ENCODE measurements at places on chromosomes 12 and 14.

DNA sequence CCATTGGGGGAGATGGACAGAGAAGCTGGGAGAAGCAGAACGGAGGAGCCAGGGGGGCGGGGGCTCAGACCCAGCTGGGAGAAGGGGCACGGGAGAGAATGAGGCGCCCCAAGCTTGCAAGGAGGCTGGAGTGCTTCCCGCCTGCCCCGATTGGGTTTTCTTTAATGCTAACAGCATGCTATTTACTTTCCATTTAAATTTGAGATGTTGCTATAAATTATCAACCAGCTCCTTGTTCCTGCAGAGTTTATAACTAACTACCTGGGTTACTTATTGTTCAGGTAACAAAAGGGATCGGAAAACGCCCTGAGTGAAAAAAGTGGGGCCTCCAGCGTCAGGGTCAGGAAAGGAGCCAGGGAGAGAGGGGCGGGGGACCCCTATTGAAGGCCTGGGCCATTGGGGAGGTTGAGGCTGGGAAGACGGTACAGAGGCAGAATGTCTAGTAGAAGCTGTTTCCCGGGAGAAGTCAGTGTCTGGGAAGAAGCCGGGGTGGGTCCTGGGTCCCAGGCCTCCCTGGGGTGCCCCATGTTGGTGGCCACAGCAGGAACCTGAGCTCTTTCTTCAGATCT is 2.5 kb downstream of the HNF1A start:
- no peak for DNase-seq

GRCh38 chr12:50786498-50787231 is 22.8 kb downstream of the ATF1 start:
- DNase-seq: no peak

DNA sequence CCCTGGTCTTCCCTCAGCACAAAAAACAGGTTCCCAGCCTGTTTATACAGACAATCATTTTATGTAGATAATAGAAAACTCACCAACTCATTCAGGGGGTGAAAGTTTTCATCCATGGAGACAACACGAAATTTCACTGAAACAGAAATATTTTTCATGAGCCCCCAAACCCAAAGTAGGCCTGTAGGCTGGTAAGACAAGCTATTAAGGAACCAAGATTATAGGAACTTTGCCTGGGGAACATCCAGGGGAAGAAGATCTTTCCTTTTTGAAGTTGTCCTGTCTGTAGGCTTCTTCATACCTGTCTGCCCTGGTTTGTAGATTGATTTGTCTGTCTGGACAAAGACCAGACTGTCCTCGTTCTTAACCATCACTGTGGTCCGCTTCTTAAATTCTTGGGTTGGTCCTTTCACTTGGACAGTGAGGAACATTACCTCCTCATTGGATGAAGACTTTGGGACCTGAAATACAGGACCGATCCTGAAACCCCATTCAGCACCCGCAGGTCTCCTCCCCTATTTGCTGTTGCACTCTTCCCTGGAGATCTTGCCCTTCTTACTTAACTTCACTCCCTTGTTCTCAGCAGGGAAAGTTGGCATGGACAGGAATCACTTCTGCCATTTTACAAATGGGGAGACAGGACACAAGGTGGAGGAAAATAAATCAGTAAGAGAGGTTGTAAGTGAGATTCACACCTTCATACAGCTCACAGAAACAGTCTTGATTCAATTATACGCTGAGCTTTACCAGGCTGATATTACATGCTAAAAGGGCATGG is 3.5 kb downstream of the A2M start:
- no peak for DNase-seq

DNA sequence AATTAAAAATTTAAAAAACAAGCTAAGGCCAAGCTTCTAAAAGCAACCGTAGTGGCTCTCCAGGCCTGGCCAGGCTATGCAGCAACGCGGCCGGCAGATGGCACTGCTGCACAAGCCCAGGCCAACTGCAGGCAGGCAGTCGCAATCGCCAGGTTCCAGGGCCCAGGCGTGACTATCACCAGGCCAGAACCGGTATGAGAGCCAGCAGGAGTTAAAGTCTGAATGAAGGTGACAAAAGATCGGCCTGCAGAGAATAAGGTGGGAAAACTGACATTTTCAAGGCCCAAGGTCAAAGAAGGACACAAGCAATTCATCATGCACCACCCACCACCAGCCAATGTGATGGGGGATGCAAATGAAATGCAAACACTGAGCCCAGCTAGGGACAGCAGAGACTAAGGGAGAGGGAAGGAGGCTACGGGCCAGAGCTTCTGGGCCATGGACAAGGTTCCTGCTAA is 43.6 kb upstream of the ANO2 start:
- DNase-seq: peak; percentile 75

- DNase-seq: peak; percentile 67
These were observed 279.3 kb downstream of the MED13L start for GRCh38 chr12:115998119-115998633.

Measured in G401 (cell line).